T-cell (primary cell): ENCODE measurements at places on chromosomes 4 and X. TPM values are rescaled to one million over a fixed set of nuclear protein-coding genes. Genes with fewer than 3 reads are reported as not detected.

Gene LPAR4
- total RNA-seq: not detected

Gene HSFX1
- total RNA-seq: 0.77 TPM

Gene NHSL2
- 8.1 TPM for total RNA-seq

Gene CCDC149
- total RNA-seq: not detected

Gene ATP2B3
- total RNA-seq: not detected

GRCh38 chr4:98046665-98047064 is 96.6 kb downstream of the STPG2 start:
- no peaks in the 10 kb centered on the region for H3K4me1 ChIP-seq
- DNase-seq: no peak
- no peaks in the 10 kb centered on the region for H3K36me3 ChIP-seq
- no peaks in the 10 kb centered on the region for H3K27me3 ChIP-seq
- no peak overlapping the region for H3K4me3 ChIP-seq
- H3K27ac ChIP-seq: no peak overlapping the region

DNA sequence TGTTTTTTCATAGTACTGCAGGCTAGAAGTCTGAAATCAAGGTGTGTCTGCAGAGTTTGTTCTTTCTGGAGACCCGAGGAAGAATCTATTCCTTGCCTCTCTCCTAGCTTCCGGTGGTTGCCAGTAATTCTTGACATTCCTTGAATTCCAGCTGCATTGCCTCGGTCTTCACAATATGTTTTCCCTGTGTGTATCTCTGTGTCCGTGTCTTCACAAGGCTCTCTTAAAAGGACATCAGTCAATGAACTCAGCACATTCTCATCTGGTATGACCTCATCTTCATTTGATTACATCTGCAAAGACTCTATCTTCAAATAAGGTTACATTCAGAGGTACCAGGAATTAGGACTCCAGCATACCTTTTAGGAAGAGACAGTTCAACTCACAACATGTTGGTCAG is 163.4 kb downstream of the BANK1 start:
- no peak overlapping the region for H3K27ac ChIP-seq
- DNase-seq: no peak
- no peaks in the 10 kb centered on the region for H3K36me3 ChIP-seq
- no peaks in the 10 kb centered on the region for H3K4me1 ChIP-seq
- no peak overlapping the region for H3K4me3 ChIP-seq

GRCh38 chr4:171639540-171639939 is 173.7 kb upstream of the GALNTL6 start:
- H3K27ac ChIP-seq: no peak overlapping the region
- H3K4me1 ChIP-seq: no peaks in the 10 kb centered on the region
- H3K36me3 ChIP-seq: no peaks in the 10 kb centered on the region
- H3K4me3 ChIP-seq: no peak overlapping the region
- no peak for DNase-seq

- H3K4me3 ChIP-seq: no peak overlapping the region
- DNase-seq: no peak
- H3K27me3 ChIP-seq: peaks cover 4% of the 10 kb centered on the region
- H3K36me3 ChIP-seq: no peaks in the 10 kb centered on the region
- H3K27ac ChIP-seq: no peak overlapping the region
Measured at GRCh38 chr4:48939785-48940184, 33.2 kb upstream of the OCIAD2 start.
